ENCODE measurements at places on chromosomes 5 and 9.

- no peak for DNase-seq
Measured at GRCh38 chr5:137580030-137580429, 80.9 kb upstream of the SPOCK1 start.

- DNase-seq = no peak
Measured at GRCh38 chr5:108111736-108112135, 270.2 kb downstream of the FBXL17 start.

DNA sequence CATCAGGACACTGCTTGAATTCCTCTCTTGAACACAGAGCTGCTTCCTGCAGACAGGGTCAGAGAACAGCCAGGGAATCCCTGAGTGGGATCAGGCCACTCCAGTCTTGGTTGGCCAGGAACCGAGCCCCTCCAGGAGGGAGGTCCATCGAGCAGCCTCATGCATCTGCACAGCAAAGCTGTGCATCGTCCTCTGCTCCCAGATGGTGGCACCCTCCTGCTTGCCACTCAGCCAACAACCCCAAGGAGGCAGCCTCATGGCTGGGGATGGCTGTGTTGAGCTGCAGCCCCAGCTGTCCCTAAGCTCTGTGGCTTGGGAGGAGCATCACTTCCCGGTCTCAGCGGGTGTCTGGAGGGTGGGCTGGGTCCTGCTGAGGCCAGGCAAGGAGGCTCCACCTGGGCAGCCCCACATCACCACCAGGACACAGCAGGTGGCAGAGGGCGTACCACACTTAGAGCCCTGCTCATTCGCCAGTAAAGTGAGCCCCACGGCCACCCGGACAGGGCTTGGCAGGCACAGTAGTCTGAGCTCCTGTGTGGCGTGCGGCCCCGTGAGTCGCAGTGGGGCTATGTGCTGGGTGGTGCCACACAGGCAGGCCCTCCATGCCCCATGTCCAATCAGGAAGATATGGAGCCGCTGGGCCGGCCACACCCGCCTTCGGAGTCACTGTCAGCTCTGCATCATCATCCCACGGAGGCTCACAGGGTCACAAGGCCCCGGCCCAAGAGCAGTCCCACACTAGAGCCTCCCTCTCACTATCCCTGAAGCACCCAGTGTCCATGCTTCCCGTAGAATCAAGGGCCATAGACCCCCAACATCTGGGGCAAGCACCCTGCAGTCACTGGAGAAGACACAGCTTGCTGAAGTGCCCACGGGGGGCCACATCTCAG lies 11.9 kb downstream of the LPCAT1 start:
- DNase-seq = peak; percentile 58

DNA sequence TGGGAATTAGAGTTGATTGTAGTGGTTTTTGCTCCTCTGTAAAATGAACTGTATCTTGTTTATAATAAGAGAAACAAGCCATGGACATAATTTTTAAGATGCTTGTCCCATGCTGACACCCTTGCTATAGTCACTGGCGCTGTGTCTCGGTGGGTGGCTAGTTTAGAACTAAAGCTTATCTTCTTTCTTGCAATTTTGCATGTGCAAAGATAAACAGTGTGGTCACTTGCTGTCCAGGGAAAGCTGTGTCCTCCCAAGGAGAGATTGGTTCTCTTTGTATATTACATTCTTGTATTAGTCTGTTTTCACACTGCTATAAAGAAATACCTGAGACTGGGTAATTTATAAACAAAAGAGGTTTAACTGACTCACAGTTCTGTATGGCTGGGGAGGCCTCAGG lies 143.8 kb downstream of the MELK start:
- DNase-seq = no peak

- no peak for DNase-seq
Measured at GRCh38 chr9:37426846-37427245, 4.3 kb downstream of the GRHPR start.

DNA sequence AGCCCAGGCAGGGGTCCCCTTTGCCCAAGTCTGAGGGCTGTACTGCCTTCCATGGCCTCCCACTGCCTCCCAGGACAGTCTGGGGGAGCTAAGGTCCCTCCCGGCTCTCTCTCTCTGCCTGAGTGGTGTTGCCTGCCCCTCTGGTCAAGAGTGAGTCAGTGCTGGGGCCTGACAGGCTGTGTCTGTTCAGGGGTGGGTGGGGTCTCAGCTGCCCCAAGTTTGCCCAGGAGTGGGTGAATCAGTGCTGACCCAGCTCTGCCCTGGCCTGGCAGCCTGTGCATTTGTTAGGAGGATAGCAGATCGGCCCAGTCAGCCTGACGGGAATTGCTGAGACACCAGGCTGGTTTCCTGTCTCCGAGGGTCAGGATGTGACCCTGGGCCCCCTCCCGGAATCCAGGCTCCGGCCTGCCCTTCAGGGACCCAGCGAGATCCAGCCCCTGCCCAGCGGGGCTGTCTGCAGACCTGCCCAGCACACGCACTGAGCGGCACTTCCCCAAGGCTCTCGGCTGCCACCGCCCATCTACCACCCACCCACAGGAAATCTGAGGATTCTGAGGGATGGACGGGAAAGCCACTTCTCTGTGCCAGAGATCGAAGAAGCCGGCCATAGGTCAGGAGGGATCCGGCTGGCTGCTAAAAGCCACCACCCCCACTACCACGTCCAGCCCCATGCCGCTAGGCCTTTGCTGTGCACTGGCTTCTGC lies 15.9 kb downstream of the ENG start:
- peak; percentile 82 for DNase-seq

DNA sequence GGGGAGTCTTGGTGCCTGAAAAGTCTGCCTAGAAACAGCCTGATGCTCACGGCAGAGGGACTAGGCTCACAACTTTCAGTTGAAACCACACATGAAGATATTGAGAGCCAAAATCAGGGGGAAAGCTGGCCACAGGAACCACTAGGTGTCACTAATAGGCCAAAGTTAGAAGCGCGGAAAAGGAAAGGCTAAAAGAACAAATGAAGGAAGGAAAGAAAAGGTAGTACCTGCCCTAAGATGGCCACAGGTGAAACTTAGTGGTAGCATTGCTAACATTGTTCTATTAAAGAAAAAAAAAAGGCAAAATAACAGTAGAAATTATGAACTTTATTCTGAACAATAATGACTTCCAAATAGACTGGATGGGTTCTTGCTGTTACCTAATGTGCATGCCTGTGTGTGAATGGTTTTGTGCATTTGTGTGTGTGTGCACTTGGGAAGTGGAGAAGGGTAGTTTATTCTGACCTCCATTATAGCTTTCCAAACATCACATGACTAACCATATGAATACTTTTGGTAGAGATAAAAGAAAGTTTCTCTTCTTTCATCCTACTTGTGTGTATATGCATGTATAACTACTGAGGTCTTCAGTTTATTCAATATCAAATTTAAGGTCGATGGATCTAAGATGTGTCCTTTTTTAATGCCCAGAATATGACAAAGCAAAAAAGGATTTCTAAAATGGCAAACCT lies 2.1 kb upstream of the RFESD start:
- peak; percentile 76 for DNase-seq

DNA sequence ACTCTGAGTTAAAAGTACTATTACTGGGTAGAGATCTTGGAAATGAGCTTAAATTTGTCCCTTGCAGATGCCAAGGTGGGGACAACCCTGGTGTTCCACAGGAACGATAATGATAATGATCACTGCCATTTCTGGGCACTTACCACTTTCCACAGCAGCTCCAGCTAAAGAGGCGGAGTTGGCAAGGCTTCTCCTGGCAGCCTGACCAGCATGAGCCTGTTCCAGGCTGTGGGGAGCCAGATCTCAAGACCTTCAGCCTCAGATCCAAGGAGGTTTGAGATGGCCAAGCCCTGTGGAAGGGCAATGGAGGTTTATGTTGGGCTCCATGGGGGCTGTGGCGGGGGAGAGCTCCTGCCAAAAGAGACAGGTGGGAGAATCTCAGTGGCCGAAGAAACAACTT lies 244.9 kb upstream of the MVB12B start:
- no peak for DNase-seq

DNA sequence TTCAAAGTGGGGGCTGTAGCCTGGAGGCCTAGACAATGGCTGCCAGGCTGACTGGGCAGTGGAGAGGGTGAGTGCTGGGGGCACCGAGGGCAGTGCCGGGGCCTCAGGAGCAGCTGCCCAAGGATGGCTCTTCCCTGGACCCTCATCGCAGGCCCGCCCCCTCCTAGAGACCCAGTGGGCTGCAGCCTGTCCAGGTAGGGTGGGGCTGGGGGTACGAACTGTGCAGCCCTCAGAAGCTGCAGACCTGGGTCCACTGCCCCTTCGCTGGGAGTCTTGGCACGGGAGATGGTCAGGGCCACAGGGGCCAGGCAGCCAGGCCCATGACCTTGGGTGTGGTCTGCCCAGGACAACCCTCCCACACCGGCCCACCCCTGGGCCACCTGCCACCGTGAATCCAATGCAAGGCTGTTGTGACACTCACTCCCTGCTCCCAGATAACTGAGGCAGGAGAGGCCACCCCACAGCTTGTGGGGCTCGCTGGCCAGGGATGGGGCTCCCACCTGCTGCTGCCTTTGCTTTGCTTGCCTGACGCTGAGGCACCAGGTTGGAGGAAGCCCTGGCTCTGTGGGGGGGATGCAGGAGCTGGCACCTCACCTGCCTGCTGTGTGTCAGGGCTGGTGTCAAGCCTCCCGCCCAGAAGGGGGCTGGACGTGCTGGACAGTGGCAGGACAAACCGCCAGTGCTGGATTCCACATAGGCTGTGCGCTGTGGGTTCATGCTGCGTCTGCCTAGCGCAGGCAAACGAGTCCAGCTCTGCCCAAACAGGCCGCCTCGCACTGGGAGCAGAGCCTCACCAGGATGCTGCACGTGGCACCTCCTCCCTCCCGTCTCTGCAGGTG lies 23.1 kb upstream of the SLC9A3 start:
- DNase-seq = no peak

DNA sequence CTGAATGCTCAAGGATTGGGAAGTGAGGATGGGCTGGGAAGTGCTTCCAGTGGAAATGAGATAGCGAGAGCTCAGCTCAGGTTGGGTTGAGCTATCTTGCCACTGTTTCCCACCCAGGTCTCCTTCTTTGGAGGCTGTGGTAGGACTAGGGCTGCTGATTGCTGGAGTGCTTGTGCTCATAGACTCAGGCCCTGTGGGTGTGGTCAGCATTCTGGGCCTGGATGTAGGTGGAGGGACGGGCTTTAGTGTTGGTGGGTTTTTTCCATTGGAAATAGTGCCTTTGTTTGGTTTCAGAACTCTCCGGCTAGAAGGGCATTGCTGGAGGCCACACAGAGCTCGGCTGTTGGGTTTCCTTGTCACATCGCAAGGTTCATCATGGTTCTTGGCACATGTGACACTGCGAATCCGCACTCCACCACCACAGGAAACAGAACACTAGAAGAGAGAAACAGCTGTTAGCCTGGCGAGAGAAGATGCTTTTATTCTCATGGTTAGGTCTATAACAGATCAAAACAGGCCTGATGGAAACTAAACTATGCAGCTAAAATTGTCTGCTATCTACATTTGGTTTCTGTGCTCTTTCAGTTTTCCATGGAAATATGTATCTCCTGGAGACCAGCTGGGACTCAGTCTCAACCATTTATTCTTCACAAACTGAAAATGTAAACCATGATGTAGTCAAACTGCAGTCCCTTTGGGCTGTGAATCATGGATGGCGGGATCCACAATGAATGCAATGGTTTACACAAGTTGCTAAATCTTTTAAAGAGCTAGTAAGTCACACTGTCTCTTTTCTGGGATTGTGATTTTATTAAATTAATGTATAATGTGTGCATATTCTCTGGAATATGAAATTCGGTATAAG lies 136.2 kb downstream of the TARS1 start:
- no peak for DNase-seq

DNA sequence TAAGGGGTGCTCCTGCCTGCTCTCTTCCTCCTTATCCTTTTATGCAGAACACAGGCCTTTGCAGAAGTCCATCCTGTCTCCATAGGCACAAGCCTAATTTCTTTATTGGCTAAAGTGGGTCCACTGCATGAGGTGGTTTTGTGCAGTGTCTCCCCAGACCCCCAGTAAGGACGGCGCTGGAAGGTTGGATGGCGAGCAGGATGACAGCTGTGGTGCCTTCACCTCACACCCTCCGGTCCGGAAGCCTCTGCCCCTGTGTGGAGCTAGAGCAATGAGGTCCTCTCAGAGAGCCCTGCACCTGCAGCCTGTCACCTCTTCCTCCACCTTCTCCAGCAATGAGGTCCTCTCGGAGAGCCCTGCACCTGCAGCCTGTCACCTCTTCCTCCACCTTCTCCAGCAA lies 393.7 kb upstream of the IRX1 start:
- DNase-seq = no peak

GRCh38 chr5:138726848-138727247 lies 26.4 kb upstream of the CTNNA1 start:
- DNase-seq = no peak

DNA sequence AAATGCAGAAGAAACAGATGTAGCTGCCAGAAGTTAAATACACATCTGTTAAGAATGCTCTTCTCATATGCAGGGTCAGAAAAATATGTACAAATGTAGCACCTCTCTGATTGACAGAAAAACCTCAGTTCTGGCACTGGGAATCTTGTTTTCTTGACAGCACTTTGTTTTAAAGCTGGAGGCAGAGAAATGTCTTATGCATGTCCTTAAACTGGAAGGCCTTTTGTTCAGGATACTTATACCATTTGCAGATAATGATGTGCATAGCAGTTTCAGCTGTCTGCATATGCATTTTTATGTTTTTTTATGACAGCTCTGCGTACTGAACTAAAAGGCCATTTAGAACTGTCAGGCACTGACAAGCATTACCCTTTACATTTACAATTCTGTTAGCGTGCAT lies 567.9 kb downstream of the EBF1 start:
- DNase-seq = no peak

DNA sequence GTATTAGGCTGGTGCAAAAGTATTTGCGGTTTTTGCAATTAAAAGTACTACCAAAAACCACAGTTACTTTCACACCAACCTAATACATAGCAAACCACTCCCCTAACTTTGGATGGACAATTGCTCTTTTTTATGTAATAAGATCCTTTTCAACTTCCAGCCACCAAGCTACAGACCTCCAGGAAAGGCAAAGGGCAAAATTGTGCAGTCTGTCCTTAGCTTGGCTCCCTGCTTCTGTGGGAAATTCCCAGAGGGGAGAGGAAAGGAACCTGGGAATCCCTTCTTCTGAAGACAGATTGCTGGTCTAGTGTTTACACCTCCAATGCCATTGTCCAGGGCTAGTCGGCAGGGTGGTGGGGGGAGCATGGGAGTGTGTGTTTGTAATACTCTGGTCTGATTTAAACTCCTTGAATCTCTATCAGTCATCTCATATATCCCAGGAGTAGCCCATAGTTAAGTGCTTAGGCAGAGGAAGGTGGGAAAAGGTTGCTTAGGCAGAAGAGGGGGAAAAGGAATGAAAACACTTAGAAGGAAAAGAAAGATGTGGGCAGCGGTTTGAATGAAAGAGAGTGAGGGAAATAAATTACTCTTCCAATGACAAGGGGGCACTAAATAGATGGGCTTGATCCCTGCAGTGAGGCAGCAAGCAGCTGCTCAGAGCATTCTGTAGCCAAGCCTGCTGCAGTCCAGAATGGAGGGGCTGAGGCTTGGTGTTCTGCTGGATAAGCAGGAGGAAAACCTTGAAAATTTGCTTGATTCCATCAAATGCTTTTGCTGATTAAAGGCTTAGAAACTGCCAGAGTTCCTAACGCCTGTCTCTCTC lies 86.9 kb upstream of the MAP1B start:
- DNase-seq = no peak

Data from islet precursor cell (in vitro differentiated cells).